ENCODE measurements at places on chromosomes 11 and 22.

GRCh38 chr11:102421261-102421660 lies 31.3 kb downstream of the TMEM123 start:
- DNase-seq: no peak

- DNase-seq: no peak
These were observed 454 bp upstream of the OTUB1 start for GRCh38 chr11:63985812-63986155.

GRCh38 chr11:98260983-98261382 lies 759.8 kb upstream of the CNTN5 start:
- no peak for DNase-seq

DNA sequence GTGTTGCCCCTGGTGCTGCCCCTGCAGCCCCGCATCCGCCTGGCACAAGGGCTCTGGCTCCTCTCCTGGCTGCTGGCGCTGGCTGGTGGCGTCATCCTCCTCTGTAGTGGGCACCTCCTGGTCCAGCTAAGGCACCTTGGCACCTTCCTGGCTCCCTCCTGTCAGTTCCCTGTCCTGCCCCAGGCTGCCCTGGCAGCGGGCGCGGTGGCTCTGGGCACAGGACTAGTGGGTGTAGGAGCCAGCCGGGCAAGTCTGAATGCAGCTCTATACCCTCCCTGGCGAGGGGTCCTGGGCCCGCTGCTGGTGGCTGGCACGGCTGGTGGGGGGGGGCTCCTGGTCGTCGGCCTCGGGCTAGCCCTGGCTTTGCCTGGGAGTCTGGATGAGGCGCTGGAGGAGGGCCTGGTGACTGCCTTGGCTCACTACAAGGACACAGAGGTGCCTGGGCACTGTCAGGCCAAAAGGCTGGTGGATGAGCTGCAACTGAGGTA lies 278 bp downstream of the ROM1 start:
- DNase-seq: no peak

DNA sequence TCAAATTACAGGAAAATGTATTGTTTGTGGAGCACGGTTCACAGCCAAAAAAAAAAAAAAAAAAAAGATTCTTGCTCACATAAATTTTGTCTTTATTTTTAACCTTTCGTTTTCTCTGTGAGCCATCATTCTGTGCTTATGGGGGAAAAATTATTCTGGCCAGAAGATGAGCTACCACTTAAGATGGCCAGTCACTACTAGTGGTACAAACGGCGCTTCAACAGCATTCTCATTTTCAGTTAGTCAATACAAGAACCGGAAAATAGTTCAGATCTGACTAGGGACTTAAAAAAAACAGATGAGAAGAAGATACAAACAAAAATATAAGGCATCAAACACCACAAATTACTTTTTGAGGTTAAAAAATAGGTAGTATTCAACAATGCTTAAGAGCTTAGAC lies 158.6 kb upstream of the CNTN5 start:
- DNase-seq: no peak

DNA sequence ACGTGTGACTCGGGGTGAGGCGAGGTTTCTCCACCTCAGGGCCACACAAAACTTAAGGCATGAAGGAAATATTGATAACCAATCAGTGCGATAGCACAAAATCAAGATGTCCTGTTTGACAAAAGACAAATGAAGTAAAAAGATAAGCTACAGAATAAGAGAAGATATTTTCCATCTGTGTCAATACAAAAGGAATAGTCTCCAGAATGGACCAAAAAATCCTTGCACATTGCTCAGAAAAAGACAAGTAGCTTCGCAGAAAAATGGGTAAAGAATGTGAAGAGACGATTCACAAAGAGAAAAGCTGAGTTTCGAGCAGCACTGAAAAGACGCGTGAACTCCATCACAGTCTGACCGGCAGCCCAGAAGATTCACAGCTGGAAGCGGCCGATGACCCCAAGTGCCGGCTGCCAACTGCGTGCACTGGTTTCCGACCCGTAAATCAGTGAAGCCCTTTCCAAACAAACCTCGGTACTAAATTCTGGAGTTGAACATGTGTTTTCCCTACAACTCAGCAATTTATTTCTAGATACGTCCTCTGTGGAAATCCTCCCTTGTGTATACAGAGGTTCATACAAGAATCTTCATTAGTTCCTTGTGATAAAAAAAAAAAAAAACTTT lies 308.4 kb downstream of the BRD1 start:
- no peak for DNase-seq

DNA sequence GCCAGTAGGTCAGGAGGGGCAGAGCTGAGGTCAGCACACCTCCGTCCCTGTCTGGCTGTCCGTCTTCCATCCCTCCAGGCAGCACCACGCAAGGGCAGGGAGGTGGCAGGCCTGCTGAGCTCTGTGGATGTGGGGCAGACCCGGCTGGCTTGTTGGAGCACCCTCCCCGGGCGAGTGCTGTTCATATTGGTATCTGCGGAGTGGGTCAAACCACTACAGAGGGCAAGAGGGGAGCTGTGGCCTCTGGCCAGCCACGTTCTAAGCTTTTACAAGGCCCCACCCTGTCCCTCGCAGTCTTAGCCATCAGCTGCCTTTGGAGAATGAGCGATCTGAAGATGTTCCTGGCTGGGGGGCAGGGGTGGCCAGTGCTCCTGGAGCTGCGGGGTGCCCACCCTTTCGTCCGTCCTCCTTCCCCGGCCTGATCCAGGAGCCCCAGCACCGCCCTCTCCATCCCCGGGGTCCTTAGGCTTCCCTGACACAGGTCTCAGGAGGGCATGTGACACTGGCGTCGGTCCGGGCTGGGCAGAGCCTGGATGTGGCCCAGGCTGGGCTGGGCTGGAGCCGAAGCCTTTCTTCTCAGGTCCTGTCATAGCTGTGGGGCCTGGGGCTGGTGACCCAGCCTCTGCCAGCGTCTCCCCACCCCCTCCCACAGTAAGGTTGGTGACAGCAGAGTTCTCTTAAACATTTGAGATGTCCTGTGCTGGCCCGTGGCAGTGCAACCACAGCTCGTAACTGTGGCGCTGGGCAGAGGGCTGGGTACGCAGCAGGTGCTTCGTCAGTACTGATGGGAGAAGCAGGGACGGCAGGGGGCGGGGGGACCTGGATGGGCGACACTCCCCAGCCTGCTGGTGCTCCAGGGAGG lies 31.7 kb upstream of the GRAMD4 start:
- no peak for DNase-seq

GRCh38 chr11:19800714-19801519 lies 88.3 kb downstream of the NAV2 start:
- DNase-seq: peak; percentile 22

DNA sequence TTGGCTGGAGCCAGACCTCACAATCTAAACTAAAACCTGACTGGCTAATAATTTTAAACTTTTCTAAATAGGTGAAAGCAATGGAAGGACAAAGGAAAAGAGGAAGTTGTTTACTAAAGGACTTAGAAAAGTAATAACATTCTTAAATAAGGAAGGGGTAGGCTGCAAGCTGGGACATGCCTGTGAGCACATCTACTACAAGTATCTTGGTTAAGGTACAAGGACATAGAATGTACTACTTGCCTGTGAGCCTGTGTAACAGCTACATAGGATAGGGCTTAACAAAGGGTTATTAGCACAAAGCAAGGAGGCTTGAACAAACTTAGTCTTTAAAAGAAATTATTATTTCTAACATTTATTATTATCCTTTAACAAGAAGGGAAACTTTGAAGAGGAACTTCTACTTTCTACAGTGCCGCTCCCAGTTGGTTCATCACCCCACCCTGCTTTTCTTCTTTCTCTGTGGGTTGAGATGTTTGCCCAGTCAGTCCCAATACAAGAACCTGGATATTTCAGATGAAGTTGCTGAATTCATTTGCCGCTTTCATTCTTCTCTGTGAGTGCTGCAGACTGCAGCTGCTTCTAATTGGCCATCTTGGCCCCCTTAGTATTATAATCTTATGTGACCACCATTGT lies 87.5 kb downstream of the PRMT3 start:
- no peak for DNase-seq

GRCh38 chr11:2128130-2128510 lies 11.1 kb downstream of the IGF2 start:
- peak; percentile 75 for DNase-seq

GRCh38 chr11:92510591-92510990 lies 286.0 kb downstream of the FAT3 start:
- DNase-seq: no peak

GRCh38 chr11:2091112-2091746 lies 48.0 kb downstream of the IGF2 start:
- no peak for DNase-seq

- DNase-seq: no peak
These were observed 14.5 kb downstream of the RGL4 start for GRCh38 chr22:23705358-23705757.

GRCh38 chr11:45341372-45341771 lies 55.2 kb upstream of the SYT13 start:
- no peak for DNase-seq

DNA sequence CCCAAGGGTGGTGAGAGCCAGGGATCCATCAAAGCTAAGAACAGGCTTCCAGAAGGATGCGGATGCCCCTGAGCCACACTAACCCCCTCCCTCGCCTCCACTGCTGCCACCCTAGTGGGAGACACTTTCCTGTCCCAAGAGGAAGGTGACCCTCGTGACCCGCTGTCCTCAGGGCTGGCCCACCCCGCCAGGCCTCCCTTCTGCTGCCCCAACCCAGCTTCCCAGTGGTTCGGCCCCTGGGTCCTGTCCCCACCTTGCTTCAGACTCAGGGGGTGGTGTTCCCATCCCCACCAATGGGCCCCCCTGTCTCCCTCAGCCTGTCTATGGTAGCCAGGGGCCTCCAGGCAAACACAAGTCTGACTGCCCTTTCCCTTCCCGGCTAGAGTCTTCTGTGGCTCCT lies 6.5 kb upstream of the PICK1 start:
- no peak for DNase-seq

DNA sequence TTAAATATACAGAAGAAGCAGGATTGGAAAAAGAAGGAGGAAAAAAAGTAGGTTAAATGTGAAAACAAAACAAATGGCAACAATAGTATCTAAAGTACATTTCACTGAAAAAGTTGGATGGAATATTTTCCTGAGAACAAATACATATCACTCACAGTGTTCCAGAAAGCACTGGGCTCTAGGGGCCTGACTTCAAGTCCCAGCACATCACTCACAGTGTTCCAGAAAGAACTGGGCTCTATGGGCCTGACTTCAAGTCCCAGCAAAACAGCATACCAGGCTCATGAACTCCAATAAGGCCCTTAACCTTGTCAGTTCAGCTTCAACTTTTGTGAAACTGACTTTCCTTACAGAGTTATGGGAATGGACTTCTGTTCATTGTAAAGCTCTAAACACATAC lies 46.0 kb upstream of the CCDC34 start:
- DNase-seq: no peak

DNA sequence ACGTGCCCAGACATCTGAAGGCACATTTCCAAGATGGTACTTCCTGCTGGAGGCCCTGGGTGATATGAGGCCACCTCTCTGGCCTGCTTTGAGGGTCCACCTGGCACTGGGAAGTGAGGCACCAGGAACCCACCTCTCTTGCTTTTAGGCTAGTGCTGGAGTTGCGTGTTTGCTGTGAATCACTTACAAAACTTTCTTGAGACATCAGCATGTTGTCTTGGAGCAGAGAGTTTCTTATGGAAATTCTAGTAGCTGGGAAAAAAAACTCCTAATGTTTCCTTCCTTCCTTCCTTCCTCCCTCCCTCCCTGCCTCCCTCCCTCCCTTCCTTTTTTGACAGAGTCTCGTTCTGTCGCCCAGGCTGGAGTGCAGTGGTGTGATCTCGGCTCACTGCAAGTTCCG lies 341.3 kb downstream of the MIAT start:
- no peak for DNase-seq

DNA sequence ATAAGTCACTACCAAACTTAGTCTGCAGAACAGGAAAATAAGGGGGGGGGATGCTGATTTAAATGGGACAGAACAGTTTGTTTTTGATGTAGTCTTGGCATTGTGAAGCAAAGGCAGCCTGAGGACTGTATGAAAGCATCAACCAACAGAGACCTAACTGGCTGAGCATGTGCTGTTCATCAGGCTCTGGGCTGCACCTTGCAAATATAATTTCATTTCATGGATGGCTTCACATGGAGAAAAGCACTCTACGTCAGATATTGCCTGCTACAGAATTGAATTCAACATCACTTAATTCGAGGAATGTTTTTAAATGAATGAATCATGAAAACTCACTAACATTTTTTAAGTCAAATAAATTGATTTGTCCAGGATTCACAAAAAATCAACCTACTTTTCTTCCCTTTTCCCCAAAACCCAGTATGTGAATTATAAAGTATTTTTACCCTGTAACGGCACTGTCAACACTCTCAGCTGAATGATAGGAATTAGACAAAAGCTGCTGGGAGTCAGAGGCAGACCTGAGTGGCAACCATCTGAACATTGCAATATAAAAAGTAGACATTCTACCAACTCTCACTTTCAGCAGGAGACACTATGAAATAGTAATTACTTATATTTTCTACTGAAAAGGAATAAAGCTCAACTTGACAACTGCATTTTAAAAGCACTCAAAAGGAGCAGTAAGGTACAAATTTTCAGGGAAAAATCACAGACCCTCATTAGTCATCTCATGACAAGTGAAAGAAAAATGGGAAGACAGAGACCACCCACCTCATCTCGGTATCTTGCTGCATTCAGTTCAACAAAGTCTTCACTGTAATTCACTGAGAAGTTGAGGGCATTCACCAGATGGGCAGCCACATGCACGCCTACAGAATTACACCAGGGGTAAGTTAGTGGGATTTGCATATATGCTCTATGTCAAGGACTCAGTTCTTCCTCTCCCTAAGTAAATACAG lies 47.5 kb downstream of the NOX4 start:
- no peak for DNase-seq

DNA sequence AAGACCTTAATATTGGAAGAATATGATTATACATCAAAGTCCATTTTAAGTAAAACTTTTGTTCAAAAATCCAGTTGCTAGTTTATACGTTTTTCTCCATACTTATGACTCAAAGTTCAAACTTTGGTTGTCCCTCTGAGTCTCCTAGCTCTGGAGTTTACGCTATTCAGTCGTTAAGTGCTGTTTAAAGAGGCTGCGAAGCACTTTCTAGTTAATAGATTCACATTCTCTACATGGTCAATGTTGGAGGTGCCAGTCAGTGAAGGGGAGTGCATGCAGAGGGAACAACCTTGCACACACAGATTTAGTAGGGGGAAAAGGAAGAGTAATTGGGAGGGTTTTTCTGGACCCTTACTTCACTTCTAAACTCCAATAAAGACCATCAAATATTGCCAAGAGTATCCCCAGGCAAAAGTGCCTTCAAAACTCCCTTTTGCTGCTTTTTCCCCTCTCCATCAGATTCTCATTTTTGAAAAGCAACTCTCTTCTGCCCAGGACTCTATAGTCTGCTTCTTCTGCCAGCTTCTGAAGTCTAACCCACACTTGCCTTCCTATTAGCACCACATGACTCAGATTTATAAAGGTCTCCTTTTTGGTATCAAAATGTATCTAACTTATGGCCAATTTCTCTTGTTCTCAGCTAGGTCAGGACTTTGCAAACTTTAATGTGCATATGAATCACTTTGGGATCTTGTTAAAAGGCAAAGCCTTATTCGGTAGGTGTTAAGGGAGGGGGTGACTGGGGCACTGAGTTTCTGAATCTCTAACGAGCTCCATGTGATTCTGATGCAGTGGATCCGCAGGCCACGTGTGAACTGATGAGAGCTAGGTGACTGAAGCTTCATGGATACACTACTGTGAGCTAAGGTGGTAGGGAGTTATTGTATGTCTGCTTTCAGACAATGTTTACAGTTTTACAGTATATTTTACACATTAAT lies 96.2 kb upstream of the MTMR2 start:
- no peak for DNase-seq

GRCh38 chr11:113721462-113722066 lies 15.5 kb upstream of the TMPRSS5 start:
- DNase-seq: no peak

GRCh38 chr11:68584097-68584496 lies 100.2 kb upstream of the GAL start:
- peak; percentile 71 for DNase-seq

GRCh38 chr11:113626736-113627135 lies 79.4 kb downstream of the TMPRSS5 start:
- no peak for DNase-seq

Measured in Caco-2 (cell line).